Stimulated activated CD8-positive, alpha-beta memory T cell treated with anti-CD3 and anti-CD28 coated beads, Interleukin-7, amount 100 ng/mL, for 24 hours (primary cell): ENCODE measurements at places on chromosomes 6 and 20.

DNA sequence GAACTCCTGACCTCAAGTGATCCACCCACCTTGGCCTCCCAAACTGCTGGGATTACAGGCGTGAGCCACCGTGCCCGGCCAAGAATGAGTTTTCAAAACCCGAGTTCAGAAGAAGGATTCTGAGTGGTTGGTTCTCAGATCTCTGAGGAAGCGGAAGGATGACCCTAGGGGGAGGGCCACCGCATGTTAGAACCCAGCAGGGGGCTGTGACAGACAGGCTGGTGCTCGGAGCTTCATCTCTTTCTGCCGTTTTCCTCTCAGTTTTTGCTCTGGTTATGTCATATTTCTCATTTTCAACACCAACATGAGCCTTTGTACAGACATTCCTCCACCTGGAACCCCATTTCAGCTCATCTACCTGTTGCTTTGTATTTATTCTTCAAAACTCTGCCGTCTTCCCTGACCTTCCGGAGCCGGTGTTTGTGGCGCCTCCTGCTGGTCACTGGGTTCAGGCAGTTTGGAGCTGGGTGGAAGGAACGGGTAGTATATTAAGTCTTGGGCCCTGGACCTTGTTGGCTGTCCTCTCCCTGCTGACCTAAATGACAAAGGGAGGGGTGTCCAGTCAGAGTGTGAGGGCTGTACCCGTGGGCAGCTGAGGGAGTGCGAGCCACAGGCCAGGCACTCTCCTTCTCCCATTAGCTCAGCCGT, at the start of gene DEFB123:
DEFB123 (plus strand) TSS at position 621 of the 648 bp plus-strand sequence. CDS start 67 bp downstream, outside the sequence.
- no peak for DNase-seq

- DNase-seq = no peak
Observed at GRCh38 chr20:61628901-61629601, 377.0 kb downstream of the CDH4 start.

DNA sequence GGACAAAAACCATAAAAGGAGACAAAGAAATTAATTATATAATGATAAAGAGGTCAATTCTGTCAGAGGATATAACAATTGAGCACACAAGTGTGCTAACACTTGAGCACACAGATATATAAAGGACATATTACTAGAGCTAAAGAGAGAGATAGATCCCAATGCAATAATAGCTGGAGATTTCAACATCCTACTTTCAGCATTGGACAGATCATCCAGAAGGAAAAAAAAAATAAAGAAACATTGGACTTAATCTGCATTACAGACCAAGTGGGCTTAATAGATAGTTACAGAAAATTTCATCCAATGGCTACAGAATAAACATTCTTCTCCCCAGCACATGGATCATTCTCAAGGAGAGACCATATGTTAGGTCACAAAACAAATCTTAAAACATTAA, 9.9 kb downstream of the VNN1 start:
- no peak for DNase-seq

DNA sequence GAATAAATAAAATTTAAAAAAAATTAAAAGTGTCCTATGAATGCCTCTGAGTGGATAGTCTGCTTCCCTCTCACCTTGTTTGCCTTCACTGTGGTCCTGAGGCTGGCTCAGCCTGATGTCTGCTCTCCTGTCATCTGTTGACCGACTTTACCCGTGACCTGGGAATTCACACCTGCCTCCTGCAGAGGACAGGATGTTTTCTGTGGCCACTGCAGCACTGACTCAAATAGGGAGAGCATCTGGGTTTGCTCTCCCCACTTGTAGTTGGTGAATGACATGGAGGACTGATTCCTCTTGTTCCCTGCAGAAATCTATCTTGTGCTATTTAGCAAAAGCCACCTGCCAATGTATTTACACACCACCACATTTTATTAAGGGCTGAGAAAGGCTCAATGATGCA, 52.4 kb upstream of the ERVFRD-1 start:
- DNase-seq = no peak

DNA sequence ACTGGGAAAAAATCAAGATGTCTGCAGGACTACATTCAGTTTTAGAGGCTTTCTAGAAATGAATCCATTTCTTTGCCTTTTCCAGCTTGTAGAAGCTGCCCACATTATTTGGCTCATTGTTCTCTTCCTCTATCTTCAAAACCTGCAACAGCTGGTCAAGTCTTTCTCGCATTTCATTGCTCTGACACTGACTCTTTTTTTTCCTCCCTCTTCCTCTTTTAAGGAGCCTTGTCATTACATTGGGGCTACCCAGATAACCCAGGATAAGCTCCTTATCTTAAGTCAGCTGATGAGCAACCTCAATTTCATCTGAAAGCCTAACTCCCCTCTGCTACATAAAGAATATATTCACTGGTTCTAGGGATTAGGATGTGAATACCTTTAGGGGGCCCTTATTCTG, 53.2 kb upstream of the CEP162 start:
- no peak for DNase-seq

DNA sequence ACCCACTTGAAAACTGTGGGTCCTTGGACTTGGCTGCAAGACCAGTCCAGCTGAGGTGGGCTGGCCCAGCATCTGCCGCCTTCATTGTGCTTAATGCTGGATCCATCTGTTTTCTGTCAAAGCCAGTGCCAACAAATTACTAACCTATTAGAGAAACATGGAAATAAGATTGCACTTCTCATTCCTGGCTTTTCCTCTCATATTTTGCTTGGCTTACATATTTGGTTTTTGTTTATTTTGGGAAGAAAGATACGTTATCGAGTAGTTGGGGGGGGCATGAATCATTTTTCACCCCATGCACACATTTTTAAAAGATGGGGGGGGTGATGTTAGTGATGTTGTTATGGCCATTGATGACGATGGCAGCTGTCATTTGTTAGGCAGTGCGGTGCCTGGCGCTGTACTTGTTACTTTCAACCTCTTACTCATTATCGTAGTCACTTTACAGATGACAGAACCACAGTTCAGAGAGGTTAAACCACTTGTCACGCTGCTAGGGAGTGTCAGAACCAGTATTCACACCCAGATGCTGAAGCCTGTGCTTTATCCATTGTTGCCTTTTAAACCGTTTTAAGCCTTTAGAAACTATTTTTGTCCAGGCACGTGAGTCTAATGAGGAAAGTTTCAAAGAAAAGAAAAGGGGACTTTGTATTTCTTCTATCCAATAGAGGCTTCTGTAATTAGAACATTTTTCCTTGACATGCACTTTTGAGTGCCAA, 180.0 kb downstream of the TMEM242 start:
- peak; percentile 11 for DNase-seq

DNA sequence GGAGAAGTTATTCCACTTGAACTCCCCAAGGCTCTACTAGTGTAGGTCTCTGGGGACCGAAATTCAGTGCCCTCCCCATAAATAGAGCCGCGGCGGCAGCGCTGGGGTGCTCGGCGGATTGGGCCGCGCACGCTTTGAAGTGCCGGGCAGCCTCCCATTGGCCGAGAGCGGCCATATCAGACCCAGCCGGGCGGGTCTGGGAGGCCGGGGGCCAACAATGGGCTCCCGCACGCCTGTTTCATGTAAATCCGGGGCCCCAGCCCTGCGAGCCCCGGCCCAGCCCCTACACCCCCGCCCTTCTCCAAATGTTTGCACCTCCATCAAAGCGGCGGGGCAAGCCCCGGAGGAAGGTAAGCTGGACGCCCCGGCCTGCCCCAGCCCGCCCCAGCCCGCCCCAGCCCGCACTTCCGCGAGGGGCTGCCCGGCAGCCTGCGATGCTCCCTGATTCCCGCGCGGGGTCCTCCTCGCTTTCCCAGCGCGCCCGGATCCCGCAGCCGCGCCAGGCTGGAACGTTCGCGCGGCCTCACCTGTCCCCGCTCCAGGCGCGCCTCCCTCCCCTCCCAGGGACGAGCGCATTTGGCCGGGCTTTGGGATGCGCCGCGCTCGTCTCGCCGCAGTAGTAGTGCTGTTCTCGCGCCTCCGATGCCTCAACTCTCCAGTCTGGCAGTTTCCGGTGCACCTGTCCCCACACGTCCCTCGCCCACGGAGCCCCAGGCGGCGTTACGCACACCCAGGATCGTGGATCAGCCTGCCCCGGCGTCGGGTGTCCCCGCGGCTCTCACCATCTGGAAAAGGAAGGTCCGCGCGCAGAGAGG, at the start of gene TBXT:
TBXT (minus strand) TSS at position 51 of the 815 bp plus-strand sequence. CDS start 260 bp downstream, outside the sequence.
- no peak for DNase-seq

DNA sequence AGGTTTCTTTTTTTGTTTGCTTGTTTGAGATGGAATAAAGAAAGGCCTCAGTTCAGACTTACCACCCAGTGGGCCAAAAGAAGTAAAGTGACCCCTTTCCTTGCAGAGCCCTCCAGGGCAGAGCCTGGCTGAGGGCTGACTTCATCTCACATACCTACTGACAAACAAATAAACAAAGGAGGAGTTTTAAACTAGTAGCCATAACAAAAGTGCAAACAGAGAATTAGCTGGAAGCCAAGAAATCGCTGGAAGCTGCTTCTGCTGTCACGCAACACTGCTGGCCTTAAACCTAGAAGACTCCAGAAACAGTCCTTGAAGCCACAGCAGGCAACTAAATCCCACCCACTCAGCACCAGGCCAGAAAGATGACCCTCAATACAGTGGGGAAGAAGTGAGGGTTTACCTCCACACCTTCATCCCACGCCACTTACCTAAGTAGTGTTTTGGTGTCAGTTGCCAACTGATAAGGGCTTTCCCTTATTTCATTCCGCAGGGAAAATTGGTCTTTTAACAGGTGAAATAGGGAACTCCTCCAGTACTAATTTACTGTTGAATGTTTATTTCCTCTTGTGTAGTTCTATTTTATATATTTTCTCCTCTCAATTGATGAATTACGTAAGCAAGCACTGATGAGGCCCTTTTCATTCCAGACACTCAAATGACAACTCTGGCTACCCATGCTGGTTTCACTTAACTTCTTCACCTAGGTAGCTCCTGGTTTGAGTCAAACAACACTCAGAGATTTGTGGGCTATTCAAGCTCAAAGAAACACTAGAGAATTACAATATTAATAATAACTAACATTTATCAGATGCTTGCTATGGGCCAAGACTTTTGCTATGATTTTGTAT, 46.2 kb downstream of the EDN1 start:
- no peak for DNase-seq

- no peak for DNase-seq
Observed at GRCh38 chr6:97040355-97040860, 115.9 kb downstream of the KLHL32 start.

DNA sequence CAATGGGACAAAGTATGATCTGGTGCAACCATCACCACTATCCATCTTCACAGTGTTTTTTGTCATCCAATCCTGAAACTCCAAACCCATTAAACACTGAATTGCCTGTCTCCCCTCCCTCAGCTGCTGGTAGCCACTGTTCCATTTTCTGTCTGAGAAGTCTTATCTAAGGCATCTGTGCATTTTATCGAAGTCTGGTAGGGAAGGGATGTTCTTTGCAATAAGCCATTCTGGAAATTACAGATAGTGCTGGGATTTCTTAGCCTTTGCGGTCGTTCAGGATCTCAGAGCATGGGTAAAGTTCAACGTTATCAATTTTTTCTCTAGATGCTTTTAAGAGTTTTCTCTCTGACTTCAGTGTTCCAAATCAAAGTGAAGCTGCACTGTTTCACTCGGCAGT, 24.1 kb downstream of the KIF25 start:
- DNase-seq = no peak

- DNase-seq = no peak
Observed at GRCh38 chr20:46803123-46804020, 91.3 kb upstream of the EYA2 start.

- no peak for DNase-seq
Observed at GRCh38 chr20:11917663-11918062, at the start of gene BTBD3. BTBD3 (plus strand) TSS chr20:11917893; CDS start chr20:11918276, 383 bp downstream.

DNA sequence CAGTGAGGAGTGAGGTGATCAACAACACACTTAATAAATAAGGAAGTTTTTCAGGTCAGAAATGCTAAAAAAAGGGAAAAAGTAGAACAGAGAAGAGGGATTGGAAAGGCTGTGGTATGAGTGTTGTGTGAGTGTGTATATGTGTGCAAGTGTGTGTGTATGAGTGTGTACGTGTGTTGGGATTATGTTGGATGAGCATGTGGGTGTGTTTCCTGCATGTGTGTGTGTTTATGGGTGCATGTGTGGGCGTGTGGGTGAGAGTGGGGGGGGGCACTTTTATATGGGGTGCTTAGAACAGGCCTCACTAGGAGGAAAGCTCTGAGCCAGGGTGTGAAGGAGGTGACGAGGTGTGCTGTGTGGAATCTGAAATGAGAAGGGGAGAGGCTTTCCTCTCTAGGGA, 116.8 kb upstream of the SLC22A23 start:
- DNase-seq = no peak

DNA sequence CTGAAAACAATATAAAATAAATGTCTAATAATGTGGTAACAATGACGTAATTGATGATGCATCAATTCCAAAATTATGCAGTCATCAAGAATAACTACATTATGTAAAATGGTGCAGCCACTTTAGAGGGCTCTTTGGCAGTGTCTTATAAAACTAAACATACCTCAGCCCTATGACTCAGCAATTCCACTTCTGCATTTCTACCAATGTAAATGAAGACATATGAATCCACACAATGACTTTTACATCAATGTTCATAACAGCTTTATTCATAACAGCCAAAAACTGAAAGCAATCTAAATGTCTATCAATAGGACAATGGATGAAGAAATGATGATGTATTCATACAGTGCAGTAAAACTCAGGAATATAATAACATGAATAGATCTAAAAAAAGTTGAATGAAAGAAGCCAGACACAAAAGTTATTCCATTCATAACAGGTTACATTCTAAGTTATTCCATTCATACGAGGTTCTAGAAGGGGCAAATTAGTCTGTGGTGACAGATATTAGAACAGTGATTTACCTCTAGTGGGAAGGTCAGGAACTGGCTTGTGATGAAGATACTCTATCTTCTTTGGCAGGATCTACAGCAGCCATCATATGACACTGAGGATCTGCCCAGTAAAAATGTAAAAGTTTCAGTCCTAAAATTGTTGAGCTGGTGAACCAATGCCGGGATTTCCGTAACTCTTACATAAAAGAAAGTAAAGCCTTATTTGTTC, 396.1 kb downstream of the PLCB1 start:
- no peak for DNase-seq
